Aorta (tissue), 5 donors: ENCODE measurements at places on chromosomes 7 and 10. TPM values are rescaled to one million over a fixed set of nuclear protein-coding genes. Genes with fewer than 3 reads are reported as not detected.

The CAV2 gene
- total RNA-seq, result 86.7 TPM

The CLCN1 gene
- not detected for total RNA-seq

GRCh38 chr10:6416892-6417512 lies 163.1 kb downstream of the PRKCQ start:
- DNase-seq, result no peak

GRCh38 chr10:115023715-115024114 lies 69.5 kb upstream of the ATRNL1 start:
- DNase-seq, result no peak

DNA sequence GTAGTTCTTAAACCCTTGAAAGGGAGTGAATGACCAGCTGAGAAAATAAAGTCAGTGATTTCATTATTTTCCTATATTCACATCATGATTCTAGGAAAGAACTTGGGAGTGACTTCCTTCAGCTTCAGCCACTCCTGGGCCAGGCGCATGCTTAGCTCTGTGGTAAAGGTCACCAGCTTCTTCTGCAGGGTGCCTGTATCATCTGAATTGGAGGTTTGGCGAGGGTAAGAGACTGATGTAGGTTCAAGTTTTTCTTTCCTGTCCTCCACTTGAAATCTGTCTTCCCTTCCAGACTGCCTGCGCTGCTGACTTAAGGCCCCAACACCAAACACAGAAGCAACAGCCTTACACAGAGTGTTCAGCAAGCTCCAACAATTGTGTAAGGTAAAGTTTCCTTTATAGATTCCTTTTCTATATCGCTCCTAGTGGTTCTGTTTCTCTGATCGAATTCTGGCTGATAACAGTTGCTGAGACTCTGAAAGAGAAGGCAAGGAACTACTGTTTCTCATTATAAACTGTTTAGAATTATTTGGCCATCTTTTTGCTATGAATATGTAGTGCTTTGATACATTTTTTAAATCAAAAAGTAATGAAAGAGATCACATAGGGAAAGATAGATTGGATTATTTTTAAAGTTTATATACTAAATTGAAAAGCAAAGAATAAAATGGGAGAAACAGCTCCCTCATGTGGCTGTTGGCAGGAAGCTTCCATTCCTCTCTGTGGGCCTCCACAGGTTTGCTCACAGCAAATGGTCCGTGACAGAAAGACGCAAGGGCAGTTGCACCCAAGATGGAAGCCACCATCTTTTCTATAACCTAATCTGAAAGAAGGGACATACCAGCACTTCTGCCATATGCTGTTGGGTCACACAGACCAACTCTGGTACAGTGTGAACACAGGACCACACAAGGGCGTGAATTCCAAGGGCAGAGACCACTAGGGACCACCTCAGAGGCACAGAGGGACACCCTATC lies 14.0 kb downstream of the GATAD1 start:
- DNase-seq, result no peak

- no peak for DNase-seq
These were observed 96.5 kb downstream of the MYL10 start for GRCh38 chr7:101532400-101533102.

DNA sequence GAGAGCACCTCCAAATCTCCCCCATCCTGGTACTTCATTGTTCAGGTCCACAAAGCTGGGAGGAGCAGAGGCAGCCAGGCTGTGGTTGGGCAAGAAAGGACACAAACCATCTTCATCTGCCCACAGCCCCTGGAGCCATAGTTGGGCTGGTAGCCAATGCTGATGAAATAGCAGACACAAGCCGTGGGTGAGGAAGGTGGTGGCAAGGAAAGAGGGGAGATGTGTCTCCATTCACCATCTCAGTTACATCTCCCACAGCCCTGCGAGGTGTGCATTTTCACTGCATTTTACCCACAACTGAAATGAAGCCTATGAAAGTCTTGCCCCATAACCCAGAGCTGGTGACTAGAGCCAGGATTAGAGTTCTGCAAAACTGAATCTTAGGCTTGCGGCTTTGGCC lies 35.0 kb downstream of the PIK3AP1 start:
- DNase-seq, result no peak

DNA sequence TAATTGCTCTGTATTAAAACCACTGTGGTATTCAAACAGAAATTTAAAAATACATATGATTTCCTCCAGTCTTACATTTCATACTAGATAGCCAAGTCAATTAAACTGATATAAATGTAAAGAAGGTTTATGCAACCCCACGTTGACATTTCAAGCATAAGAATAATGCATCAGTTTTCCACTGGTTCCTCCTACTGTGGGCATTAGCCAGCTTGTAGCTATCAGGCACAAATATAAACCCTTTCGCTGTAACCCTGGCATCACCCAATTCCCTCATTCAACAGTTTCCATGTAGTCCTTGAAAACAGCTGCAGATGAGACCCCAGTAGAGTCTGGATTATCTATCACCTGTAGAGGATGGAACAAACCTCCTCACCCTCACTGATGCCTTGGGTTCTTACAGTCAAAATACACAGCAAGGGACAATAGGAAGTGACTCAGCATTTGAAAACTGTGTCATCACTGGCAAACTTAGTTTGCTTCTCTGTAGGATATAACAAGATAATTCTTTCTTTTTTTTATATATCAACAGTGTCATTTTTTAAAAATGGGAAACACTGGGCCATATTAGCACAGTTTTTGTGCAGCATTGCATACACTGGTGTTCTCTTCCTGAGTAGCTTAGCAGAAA lies 113.0 kb downstream of the PDE1C start:
- no peak for DNase-seq

DNA sequence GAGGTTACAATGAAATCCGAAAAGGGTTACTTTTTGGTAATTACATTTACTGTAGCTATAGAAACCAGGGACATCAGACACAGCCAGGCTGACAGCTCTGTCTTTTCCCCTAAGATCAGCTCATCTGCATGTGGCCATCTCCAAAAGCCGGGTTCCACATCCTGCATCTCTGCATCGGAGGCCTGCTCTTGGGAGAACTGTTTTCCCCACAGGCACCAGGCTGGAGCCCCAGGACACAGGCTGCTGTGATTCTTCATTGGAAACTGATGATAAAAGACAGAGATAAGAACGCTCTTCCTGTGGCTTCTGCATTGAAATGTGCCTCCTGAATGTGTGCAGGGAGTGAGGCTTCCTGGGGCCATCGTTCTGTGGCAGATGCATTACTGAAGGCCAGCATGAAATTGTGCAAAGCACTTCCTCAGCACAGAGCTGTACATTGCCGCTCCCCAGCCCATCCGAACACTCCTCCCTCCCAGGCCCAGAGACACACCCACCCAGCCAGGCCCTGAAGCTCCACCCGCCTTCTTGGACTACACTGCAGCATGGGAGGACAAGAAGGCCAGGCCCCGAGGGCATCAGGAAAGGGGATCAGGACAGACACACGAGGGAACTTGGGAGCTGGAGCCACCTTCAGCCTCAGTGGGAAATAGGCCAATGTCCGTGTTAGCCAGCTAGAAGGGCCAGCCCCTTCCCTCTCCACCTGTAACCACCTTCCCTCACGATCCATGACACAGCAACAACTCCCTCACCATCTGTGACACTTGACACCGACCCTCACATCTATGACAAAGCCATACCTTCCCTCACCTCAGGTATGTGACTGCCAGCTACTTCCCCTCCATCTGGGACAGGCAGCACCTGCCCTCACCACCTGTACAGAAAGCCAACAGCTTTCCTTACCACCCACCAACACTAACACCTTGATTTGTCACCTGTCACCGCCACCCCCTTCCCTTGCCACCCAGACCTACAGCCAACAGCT lies 113.2 kb downstream of the GRID1 start:
- DNase-seq, result no peak

- DNase-seq, result no peak
These were observed 2.4 kb downstream of the TRPV6 start for GRCh38 chr7:142883145-142883544.

DNA sequence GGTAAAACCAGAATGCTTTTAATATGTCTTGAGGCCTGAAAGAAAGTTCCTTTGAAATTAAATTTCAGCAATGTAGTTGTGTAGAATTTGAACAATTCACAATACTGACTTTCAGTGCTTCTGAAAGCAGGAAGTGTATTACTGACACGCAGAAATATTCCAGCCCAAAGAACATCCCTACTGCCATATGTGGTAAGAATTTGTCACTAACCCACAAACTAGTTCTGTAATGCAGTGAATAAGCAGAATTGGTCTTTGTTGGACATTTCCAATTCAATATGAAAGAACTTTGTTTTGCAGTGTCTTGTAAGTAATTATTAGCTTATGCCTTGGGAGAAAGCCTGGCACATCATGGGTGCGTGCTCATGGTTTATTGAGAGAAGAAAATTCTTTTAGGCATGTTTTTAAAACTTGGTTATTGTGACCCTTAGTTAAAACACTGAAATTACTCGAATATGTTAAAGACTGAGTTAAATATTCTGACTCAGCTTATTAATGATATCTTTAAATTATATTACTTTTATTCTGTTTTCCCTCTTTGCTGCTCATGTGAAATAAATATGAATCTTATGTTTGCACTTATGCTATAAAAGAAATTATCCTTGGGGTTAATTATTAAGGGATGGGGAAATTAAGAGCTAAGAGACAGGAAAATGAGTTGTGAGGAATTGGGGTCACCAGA lies 33.4 kb downstream of the PTPN12 start:
- DNase-seq, result no peak

DNA sequence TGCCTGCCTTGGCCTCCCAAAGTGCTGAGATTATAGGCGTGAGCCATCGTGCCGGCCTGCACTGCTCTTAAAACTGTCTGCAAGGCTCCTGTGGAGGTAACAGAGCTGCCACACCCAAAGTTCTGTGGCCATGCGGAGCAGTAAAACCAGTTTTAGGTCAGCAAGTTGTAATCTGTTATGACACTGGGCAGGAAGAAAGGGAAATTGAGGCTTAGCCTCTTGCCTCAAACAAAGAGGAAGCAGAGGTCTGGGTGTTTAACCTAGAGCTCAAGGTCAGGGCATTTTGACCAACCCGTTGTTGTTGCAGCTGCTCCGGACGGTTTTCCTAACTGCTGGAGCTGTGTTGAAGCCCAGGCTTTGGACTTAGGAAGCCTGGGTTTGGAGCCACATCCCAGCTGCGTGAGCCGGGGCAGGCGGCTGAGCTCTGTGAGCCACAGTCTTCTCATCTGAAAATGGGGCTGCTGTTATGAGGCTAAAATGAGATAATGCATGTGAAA lies 7.4 kb upstream of the RRP12 start:
- DNase-seq, result no peak

DNA sequence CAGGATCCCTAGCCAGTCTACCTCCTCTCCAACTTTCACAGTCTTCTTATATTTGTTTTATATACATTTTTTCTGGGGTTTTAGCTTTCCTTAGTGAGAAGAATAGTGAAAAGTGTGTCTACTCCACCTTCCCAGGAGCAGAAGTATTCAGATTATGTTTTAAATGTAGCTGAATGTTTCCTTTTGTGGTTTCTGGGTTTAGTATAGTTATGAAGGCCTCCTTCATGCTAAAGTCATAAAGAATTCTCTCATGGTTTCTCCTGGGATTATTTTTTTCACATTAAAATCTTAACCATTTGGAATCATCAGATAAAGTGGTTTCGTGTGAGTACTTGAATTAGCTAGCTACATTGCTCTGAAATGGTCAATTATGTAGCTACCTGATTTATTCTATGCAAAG lies 50.9 kb downstream of the ANKMY2 start:
- DNase-seq, result no peak

DNA sequence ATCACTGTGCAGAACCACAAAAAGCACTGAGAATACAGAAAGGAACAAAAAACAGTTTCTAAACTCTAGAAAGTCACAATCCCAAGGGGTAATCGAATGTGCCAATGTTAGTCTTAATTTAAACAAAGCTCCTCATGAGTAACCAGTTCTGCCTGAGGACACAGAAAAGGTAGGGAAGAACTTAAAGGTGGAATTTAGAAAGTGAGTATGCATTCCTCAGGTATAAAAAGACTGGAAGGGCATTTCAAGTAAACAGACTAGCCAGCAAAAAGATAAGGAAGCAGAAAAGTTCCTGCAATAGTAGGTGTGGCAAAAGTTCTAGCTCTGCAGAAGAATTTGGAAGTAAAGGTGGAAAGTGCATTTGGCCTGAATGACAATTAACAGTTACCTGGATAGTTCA lies 84.6 kb upstream of the DLX6 start:
- DNase-seq, result no peak

DNA sequence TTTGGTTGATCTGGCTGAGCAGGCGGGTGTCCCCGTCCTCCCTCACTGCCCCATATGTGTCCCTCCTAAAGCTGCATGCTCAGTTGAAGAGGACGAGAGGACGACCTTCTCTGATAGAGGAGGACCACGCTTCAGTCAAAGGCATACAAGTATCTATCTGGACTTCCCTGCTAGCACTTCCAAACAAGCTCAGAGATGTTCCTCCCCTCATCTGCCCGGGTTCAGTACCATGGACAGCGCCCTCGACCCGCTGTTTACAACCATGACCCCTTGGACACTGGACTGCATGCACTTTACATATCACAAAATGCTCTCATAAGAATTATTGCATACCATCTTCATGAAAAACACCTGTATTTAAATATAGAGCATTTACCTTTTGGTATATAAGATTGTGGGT lies 26.9 kb upstream of the TRIM56 start:
- peak; percentile 69 for DNase-seq

DNA sequence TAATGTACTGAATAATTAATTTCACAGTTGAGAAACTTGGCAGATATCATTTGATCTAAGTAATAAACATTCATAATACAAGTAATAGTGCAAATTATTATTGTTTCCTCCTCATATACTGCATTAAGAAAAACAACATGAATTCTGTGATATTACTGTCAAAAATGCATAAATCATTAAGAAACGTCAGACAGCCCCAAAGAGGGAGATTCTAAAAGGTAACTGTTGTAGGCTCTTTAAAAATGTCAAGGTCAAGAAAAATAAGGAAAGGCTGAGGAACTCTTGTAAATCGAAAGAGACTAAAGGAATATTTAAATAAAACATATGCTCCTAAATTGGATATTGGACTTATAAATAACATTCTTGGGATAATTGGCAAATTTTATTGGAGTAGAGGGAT lies 67.9 kb downstream of the CABCOCO1 start:
- no peak for DNase-seq

DNA sequence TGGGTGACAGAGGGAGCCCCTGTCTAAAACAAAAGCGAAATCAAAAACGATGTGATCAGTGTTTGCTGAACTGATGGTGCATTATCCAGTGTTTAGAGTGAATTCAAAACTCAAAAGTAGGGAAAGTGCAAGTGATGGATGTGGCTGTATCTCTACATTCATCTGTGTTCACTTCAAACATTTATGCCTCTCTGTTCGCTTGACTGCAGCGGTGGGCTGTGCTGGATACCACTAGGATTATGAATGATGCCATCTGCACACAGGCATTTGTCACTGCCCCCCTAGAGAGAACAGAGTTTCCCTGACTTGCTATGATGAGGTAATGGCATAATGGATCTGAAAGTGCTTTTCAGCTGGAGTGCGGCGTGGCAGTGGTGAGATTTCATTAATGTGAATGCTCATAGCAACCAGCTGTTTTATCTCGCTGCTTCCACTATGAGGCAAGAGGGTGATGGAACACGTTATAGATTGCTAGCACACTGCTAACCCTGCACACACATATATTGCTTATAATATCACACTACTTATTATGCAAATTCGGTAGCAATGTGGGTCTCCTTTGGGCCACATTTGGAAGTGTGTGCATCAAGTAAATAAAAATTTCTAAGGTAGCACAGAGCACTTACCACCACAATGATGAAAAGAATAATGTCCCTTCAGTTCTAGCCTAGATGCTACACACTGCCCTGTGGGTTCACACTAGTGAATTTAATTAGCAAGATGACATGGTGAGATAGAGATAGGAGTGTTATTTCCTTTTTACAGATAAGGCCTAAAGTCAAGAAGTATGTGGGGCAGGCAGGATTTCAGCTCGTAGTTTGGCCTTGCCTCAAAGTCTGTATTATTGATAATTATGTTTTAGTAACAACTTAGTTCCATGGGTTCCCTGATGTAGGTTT lies 164.7 kb downstream of the CAMK1D start:
- no peak for DNase-seq

- DNase-seq, result no peak
These were observed 128.4 kb downstream of the ADAM12 start for GRCh38 chr10:126259760-126260479.
